Activated CD8-positive, alpha-beta memory T cell treated with anti-CD3 and anti-CD28 coated beads for 4 hours (primary cell): ENCODE measurements at places on chromosomes 13 and 19.

DNA sequence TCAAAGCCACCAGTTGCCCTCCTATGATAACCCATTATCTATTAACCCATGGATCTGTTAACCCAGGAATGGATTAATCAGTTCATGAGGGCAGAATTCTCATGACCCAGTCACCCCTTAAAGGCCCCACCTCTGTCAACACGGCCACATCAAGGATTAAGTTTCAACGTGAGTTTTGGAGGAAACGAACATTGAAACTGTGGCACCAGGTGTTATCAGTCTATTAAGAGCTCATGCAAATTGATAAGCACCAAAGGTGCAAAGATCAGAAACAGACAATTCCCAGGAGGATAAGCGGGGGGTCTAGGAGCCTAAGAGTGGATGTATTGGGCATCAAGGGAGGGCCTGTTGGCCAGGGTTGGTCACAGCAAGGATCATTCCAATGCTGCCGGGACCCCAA is 19.9 kb upstream of the ELAVL1 start:
- no peak for DNase-seq

- DNase-seq = no peak
These were observed 2.2 kb upstream of the CEACAM18 start for GRCh38 chr19:51476164-51476563.

GRCh38 chr13:50511877-50512341 is 331.6 kb downstream of the DLEU7 start:
- DNase-seq = no peak

DNA sequence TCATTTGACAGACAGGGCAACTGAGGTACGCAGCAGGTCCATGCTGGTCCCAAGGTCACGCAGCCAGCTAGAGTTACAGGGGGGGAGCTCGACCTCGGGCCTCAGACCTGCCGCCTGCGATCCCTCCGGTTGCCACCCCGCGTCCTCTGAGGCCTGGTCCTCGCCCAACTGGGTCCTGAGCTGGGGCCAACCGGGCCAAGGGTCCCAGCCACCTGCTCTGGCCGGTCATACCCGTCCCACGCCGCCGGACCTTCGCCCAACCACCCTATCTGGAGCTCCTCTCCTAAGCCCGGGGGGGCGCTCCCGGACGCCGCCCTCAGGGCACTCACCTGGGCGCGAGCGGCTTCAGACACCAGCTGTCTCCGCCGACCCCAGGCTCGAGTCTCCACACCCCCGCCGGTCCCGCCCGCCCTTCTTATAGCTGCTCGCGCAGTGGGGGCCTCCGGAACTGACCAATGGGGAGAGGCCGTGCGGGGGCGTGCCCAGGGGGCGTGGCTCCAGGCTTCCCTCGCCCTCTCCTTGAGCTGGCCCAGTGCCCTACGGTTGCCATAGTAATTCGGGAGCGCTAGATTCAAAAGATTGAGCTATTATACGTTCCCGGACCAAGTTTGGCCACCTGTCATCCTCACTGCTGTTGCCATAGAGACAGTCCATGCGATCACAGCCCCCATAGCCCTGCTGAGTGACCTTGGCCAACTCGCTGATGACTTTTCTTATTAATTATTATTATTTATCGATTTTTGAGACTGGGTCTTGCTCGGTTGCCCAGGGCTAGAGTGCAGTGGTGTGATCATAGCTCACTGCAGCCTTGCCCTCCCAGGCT is at the start of gene PLIN5:
Gene PLIN5 (minus strand): TSS at position 389 of the 823 bp plus-strand sequence. CDS start 1,150 bp downstream, outside the sequence.
- peak; percentile 5 for DNase-seq

GRCh38 chr13:33262594-33262993 is 23.0 kb downstream of the STARD13 start:
- DNase-seq = no peak

DNA sequence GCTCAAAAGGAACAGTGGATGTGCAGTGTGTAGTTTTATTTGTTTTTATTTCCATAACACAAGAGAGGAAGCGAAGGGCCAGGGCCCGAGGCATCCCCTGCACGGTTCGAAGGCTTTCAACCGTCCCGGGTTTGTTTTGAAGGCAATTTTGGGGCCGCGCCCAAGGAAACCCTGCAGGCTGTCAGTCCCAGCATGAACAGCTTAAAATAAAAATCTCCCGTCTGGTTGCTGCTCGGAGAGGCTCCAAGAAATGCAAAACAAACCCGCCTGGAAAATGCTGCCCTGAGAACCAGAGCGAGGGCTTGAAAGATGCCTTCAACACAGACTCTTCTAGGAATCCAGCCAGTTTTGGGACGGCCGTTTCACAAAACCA is 16.0 kb downstream of the LSM4 start:
- no peak for DNase-seq

DNA sequence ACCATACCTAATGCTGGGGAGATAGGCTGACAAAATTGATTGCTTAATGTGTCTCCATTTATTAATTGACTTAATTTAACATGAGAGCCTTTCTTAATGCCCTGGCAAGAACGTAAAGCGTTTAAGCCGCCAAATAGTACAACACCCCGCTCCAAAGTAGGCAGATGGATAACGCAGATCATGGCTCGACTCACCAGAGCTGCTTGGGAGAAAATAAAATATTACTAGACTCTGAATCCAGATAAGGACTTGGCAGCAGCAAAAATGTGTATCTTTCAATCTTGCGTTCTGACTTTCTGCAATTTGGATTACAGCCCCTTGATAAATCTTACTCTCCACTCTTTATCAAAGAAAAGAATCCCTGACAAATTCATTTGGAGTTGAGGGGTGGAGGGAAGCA is 403 bp upstream of the SIAH3 start:
- DNase-seq = no peak

GRCh38 chr13:109384491-109385241 is 401.7 kb downstream of the IRS2 start:
- DNase-seq = no peak

- DNase-seq = no peak
These were observed 65.1 kb upstream of the ITM2B start for GRCh38 chr13:48167866-48168265.
